ENCODE measurements at places on chromosomes 7 and 10. TPM values are rescaled to one million over a fixed set of nuclear protein-coding genes. Genes with fewer than 3 reads are reported as not detected.

The LIPN gene
- 0.34 TPM for total RNA-seq

DNA sequence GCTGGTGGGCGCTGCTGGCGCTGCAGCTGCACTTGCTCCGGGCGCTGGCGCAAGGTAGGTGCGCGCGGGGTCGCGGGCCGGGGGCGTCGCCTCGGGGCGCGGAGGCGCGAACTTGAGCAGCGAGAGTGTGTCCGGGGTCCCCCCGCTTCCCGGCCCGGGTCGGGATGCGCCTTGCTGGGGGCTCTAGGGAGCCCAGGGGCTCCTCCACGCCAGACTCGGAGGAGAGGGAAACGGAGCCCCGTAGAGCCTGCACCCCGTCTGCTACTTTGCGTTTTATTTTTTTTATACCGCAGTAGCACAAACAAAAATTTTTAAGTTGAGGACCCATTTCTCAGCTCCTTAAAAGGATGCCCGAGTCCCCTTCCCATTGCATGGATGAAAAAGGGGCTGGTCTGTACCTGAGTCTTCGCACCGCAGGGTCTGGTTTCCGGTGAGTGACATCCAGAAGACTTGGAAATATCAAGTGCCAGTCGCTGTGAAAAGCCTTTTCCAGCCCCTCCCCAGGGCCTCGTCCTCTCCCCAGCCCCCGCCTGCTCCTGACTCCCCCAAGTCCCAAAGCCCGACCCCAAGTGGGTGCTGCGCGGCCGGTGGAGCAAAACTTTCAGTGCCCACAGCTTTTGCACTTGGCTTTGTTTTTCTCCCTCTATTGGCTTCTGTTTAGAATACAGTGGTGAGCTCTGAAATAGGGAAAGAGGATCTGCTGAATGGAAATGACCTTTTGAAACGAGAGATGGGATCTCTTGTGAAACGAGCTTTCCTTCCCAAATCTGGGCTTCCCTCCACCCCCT lies 973 bp downstream of the SDK1 start:
- DNase-seq = no peak

GRCh38 chr10:11209830-11210181 lies 192.1 kb downstream of the CELF2 start:
- DNase-seq = no peak

The CCDC71L gene
- total RNA-seq = 14.6 TPM

GRCh38 chr10:95214369-95214768 lies 20.3 kb downstream of the ACSM6 start:
- DNase-seq = no peak

- peak; percentile 66 for DNase-seq
Measured at GRCh38 chr7:74417419-74417971, 36.2 kb upstream of the GTF2IRD1 start.

DNA sequence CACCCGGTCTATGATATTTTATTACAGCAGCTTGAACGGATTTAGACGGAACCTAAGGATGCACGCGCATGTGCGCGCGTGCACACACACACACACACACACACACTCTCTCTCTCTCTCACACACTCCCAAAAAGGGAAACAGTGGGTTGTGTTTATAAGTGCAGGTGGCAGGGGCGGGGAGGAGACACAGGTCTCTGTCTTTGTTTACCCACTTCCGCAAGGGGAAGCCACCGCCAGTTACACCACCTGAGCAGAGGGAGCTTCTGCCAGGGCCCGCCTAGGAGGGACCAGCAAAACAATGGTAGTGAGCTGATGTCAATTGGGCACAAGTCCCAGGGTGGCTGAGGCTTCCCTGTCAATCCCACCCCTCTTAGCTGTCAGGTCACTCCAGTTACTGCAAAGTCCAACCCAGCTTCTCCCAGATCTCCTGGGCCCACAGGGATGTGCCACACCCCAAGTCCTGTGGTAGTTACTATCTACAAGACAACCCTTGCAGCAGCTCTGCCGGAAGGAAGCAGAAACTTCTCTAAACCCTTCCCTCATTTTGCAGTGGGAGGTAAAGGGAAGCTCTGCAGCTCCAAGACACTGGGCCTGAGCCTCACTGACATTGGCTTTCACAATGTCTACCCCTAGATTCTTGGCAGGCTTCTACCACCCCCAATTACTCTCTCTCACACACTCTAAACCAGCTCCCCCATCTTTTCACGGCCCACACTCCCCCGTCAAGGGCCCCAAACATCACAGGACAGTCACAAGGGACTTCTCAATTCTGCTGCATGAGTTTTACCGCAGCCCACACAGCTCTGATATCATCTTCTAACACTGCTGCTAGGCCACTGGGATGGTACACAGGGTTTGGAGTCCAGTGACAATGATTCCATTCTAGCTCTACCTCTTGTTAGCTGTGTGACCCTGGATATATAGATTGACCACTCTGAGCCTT lies 17.6 kb downstream of the ANXA11 start:
- peak; percentile 58 for DNase-seq

GRCh38 chr10:3584926-3585784 lies 199.9 kb downstream of the KLF6 start:
- DNase-seq = no peak

DNA sequence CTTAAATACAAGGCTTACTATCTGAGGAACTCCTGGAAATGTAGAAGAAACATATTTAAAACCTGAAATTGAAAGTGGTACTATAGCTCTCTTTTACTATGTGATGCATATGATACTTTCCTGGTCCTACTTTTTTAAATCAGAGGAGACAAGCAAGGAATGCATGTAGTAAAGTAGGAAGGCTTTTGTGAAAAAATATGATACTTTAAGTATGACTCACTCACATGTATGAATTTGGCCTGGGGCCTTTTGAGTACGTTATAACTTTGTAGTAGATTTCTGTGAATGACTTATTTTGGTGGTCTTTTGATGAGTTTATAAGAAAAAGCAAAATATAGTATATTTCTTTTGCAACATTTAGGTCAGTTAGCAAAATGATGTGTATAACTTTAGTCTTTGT lies 53.8 kb downstream of the TAX1BP1 start:
- DNase-seq = no peak

GRCh38 chr7:31569528-31569927 lies 55.6 kb downstream of the ITPRID1 start:
- DNase-seq = no peak

DNA sequence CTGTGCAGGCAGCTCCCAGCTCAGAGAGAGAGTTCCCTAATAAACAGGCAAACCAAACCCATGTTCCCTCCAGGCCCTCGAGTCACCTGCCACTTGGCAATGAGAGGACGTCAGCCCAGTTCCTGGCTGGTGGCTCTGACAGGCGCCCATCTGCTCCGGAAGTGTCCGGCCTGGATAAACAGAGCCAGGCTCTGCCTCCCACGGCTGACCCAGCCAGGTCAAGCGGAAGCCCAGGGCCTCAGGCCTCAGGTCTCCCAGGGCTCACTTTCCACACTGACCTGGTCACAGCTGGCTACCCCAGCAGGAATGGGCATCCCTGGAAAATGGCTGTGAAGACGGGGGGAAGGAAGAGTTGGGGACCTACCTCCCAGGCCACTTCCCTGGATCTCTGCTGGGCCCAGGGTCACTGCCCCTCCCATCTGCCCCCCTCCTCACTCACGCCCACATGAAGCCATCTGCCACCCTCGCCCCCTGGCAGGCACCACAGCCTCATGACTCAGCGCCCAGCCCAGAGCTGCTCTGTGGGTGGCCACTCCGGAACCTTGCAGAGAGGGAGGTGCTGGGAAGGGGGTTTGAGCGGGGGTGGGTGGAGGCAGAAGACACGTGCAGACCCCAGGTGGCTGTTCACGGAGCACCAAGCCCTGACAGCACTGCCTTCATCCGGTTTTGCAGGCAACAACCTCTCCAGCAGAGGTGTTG lies 37.4 kb upstream of the DUSP5 start:
- DNase-seq = no peak

- DNase-seq = peak; percentile 58
Measured at GRCh38 chr7:130982160-130982638, 248.2 kb upstream of the KLF14 start.

GRCh38 chr7:47183862-47184590 lies 397.9 kb downstream of the TNS3 start:
- no peak for DNase-seq

DNA sequence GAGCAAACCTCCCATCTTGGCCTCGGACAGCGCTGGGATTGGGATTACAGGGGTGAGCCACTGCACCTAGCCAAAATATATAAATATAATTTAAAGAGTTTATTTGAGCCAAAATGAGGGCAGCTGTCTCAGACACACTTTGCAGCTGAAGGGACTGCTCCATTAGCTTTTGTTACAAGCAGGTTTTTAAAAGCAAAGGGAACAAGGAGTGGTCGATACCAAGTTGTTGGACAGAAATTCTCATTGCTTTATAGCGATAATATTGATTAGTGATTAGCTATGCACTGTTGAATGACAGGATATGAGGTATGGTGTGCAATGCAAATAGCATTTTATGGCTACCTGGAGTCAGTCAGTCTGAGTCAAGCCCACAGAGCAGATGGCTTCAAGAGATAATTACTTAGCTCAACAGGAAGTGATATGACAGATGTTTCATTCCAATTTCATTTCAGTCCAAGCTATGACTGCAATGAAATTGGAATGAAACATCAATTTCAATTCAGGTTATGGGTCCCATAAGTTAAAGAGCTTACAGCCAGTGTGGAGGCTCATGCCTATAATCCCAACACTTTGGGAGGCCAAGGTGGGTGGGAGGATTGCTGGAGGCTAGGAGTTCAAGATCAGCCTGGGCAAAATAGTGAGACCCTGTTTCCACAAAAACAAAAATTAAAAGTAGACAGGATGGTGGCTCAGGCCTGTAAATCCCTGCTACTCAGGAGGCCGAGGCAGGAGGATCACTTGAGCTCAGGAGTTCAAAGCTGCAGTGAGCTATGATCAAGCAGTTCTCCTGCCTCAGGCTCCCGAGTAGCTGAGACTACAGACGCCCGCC lies 23.1 kb downstream of the TYW1 start:
- DNase-seq = no peak

The GNG11 gene
- total RNA-seq = not detected

The CYP26C1 gene
- total RNA-seq = 0.27 TPM

DNA sequence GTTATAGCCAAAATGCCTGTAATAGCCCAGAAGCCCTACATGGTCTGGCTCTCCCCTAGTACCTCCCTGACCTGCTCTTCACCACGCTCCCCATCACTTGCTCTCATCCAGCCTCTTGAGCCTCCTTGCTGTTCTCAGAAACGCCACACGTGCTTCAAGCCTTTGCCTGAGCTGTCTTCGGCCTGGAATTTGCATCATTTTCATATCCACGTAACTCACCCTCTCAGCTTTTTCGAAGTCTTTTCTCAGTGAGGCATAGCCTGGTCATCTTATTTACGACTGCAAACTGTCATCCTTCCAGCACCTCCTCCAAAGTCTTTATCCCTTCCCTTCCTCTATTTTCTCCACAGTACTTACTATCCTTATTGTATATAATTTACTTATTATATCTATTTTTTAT lies 151.0 kb upstream of the AHR start:
- no peak for DNase-seq

The TMEM184A gene
- not detected for total RNA-seq
